ENCODE measurements at places on chromosomes 3 and 15. TPM values are rescaled to one million over a fixed set of nuclear protein-coding genes. Genes with fewer than 3 reads are reported as not detected.

Gene CIP2A
- total RNA-seq, result 16.6 TPM

Gene PRKCD
- 52.5 TPM for total RNA-seq

Gene STAC
- 1.9 TPM for total RNA-seq

Gene ATG7
- total RNA-seq, result 13.8 TPM

Gene ECE2
- not detected for total RNA-seq

Gene UBP1
- 51.7 TPM for total RNA-seq

Gene WWTR1
- total RNA-seq, result 142 TPM

Gene TWF2
- total RNA-seq, result 64.6 TPM

Gene CADM2
- total RNA-seq, result 0.05 TPM

Gene SUSD5
- 3.7 TPM for total RNA-seq

Gene MEGF11
- 0.45 TPM for total RNA-seq

Gene DOCK3
- total RNA-seq, result 0.38 TPM

Gene CHRNA7
- total RNA-seq, result 4.4 TPM

Gene CX3CR1
- 0.06 TPM for total RNA-seq

Gene PRTG
- total RNA-seq, result 8.9 TPM

Gene CCR8
- total RNA-seq, result not detected

Gene CLRN1
- total RNA-seq, result not detected

Gene CMTM7
- 36.8 TPM for total RNA-seq

Gene IL1RAP
- 4.6 TPM for total RNA-seq

Gene CFAP100
- not detected for total RNA-seq

Gene RPL22L1
- total RNA-seq, result 194 TPM

Gene MINAR1
- 0.49 TPM for total RNA-seq

Gene TLR9
- not detected for total RNA-seq

Gene CRABP1
- 1.9 TPM for total RNA-seq

Gene SCG3
- not detected for total RNA-seq

Gene GFM1
- total RNA-seq, result 64.0 TPM

Gene SLC25A36
- total RNA-seq, result 19.5 TPM

Gene KLHL40
- not detected for total RNA-seq

Gene TGM4
- total RNA-seq, result 0.23 TPM

Gene C3orf85
- not detected for total RNA-seq

Gene KCNAB1
- total RNA-seq, result not detected
